Stimulated activated CD4-positive, alpha-beta T cell treated with anti-CD3 and anti-CD28 coated beads, Interleukin-1b, Interleukin-23, amount 100 ng/mL, for 4 hours (primary cell): ENCODE measurements at places on chromosomes 3 and 15.

DNA sequence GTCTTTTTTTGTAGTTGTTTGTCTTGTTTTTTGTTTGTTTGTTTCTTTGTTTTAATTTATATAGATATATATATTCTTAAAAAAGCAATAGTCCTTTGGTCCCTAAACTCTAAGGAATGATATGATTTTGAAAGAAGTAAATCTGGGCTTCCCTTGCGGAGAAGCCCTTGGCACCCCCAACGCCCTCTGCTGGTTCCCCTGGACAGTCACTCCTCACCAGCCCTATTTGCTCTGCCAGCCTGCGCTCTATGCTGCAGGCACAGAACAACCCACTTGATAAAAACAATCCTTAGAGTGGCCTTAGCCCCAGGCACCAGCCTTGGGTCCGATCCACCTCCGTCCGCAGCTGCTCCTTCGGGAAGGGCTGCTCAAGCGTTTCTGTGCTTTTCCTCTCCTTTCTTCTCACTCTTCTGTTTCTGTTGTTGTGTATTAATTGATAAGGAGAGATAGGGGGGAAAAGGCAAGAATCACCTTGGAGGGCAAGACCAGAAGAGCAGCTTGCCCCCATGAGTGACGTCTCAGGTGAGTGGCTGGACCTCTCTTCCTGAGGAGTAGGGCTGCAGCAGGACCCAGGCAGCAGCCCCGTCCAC is 13.7 kb upstream of the PARP6 start:
- DNase-seq = peak; percentile 50

DNA sequence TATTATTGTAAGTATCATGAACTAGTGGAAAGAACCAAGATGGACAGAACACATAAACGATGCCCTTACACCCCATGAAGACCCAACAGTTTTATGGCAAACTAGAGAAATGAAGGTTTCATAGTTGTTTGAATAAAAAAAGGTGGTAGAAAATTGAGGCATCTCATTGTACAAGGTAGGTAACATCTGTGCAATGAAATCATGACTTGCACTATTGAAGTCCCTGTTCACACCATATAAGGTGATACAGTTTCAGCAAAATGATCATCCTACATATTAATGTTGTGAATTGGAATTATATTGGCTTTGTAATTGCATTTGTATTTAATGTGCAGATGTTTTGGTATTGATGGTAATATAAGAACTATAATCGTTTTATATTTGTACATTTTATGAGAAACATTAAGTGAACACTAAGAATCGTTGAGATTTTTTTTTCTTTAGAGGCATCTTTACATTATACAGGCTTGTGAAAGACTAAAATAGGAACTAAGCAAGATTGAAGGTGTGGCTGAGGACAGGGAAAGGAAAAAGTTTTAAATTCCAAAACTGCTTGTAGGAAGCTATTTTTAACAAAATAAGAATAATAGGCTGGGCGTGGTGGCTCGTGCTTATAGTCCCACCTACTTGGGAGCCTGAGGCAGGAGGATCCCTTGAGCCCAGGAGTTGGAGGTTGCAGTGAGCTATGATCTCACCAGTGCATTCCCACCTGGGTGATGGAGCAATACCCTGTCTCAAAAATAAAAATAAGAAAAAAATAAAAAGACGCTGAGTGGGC is 48.5 kb downstream of the CGNL1 start:
- no peak for DNase-seq

DNA sequence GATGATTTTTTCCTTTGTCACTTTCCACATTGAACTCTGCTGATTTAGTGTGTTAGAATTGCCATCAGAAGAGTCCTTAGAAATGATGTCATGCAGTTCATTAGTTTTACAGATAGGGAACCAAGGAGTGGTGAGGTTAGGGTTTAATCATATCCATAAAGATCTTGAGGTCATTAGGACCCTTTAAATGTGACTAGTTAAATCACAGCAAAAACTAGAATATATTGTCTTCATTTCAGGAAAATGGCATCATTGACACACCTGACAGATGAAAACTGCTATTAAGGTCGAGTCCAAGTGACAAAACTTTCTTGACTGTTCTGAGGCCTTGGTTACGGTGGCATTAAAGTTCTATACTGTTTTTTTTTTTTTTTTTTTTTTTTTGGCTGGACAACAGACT is 50.5 kb downstream of the MBNL1 start:
- no peak for DNase-seq

DNA sequence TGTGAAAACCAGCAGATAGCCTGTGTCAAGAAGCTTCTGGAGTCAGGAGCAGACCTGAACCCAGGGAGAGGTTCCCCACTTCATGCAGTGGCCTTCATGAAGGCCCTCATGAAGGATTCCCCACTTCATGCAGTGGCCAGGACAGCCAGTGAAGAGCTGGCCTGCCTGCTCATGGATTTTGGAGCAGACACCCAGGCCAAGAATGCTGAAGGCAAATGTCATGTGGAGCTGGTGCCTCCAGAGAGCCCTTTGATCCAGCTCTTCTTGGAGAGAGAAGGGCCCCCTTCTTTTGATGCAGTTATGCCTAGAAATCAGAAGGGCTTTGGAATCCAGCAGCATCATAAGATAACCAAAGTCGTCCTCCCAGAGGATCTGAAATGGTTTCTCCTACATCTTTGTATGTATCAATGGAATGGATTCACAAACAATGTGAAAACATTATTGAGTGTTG is 103.9 kb upstream of the CHD2 start:
- no peak for DNase-seq

- no peak for DNase-seq
Observed at GRCh38 chr15:66291816-66292570, 1.4 kb upstream of the DIS3L start.

- no peak for DNase-seq
Observed at GRCh38 chr3:38139652-38140051, 1.2 kb downstream of the MYD88 start.

- no peak for DNase-seq
Observed at GRCh38 chr3:127733781-127734180, 61.0 kb downstream of the ABTB1 start.

DNA sequence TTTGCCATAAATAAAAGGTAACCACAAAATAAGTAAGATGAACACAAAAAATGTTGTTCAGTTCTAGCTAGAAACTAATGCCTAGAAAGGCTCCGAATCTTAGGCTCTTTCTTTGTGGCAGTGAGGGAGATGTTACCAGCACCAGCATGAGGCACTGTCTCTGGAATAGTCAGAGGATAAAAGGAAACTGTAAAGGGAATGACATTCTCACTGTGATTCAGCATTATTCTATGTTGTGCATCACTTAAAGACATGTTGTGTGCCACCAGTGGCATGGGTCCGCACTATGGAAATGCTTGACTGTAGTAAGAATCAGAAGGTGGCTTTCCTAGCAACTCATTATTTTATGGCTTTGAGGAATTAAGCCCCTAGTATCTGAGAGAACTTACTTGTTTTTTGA is 70.8 kb downstream of the SEC22A start:
- DNase-seq = no peak

DNA sequence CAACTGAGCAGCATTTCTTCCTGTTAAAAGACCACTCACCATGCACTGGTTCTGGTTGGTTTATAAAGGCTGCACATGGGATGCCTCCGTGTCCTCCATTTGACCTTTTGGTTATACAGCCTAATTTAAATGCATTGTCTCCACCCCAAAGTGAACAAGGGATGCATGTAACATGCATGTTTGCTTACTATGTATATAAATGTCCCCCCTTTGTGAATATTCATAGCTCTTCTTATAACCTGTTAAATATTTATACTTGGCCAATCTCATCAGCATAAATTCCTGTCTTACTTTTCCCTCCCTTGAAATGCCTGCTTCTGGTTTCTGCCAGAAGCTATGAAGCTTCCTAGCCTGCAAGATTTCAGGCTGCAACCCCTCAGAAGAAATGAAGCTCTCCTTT is 27.4 kb downstream of the TARS3 start:
- DNase-seq = no peak

DNA sequence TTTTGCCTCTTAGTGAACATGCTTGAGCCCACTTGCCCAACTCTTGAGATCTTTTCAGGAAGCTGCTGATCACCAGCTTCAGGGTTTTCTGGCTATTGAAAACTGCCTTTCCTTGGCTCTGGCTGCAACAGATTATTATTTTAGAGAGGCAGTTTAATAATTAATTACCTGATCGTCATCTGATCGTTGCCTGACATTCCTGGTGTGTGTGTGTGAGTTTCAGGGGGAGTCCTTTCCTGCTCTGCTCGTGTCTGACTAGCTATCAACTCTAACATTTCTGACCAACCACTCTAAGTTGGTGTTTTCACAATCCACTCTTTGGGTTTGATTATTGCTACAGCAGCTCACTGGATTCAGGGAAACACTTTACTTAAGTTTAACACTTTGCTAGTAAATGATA is 84.3 kb upstream of the SPATA16 start:
- no peak for DNase-seq

DNA sequence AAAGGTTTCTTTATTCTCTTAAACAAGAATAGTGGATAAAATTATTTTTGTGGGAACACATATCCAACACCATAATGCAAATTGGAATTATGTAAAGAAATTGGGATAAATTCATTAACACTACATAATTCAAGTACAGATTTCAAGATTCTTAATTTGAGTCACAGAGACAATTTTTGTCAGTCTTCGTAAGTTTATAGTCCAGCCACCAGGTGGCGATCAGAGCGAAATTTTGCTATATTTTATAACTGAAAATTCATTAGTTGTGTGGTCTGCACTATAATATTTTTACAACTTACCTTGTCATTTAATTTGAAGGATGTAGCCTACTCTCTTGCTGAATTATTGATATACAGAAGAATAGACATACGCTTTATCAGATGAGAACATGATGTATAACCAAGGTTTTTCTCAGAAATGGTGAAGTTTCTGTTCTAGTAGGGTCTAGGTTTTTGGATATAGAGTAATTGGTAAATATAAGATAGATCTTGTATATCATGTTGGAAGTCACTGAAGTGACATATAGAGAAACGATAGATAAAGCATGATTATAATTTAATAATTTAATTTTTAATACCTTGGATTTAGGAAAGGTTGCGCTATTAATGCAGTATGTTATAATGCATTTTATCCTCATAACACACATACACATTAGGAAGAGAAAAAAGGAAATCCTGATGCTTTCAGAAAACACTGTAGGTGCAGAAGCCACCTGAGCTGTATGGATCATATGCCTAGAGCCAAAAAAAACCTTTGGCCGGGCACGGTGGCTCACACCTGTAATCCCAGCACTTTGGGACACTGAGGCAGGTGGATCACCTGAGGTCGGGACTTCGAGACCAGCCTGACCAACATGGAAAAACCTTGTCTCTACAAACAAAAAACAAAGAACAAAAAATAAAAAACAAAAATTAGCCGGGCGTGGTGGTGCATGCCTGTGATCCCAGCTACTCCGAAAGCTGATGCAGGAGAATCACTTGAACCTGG is 31.7 kb downstream of the PLSCR4 start:
- peak; percentile 17 for DNase-seq

GRCh38 chr15:65796610-65797078 is 4.6 kb upstream of the DENND4A start:
- no peak for DNase-seq

- DNase-seq = no peak
Observed at GRCh38 chr3:147222291-147222690, 184.1 kb downstream of the ZIC4 start.

DNA sequence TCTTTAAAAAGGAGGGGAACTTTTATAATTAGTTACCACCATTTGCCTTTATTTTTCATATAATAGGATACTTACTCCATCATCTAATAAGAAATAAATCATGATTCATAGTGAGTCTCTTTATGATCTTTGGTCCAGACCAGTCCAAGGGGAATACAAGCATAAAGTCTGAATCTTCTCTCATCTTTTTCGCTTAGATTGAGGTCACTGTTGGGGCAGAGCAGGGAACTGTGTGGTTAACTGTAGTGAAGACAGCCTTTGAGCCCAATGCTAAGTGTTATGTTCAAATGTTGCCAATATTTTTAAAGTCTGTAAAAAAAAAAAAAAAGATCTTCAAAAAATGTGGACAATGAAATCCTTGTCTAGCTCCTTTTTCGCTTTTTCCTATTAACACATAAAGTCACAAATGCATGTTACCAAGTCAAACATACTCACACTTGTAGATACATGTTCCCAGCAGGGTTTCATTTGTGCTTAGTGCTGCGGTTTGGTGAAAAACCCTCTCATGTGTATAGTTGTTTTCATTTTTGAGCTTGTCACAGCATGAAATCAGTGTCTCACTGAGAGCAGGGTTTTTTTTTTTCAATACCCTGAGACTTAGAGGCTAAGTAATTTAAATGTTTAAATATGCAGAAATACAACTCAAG is 72.1 kb downstream of the EPHA3 start:
- DNase-seq = no peak

DNA sequence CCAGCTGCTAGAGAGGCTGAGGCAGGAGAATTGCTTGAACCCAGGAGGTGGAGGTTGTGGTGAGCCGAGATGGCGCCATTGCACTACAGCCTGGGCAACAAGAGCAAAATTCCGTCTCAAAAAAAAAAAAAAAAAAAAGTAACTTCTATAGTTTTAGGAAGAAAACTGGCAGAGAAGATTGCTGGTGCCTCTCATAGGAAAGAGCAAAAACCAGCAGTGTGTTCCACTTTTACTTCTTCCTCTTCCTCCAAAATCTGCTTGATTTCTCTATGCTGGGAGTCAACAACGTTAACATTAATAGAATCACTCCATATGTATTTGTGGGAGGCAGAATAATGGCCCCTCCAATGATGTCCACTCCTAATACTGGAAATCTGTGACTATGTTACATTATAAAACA is 12.5 kb upstream of the NR1D2 start:
- DNase-seq = no peak

GRCh38 chr15:72306211-72306785 is 13.7 kb downstream of the CELF6 start:
- DNase-seq = no peak

GRCh38 chr3:56323986-56324420 is 144.3 kb downstream of the ERC2 start:
- DNase-seq = no peak

GRCh38 chr3:66242788-66243464 is 22.1 kb downstream of the SLC25A26 start:
- DNase-seq = no peak

- no peak for DNase-seq
Observed at GRCh38 chr15:42185801-42186200, 22.3 kb downstream of the VPS39 start.

DNA sequence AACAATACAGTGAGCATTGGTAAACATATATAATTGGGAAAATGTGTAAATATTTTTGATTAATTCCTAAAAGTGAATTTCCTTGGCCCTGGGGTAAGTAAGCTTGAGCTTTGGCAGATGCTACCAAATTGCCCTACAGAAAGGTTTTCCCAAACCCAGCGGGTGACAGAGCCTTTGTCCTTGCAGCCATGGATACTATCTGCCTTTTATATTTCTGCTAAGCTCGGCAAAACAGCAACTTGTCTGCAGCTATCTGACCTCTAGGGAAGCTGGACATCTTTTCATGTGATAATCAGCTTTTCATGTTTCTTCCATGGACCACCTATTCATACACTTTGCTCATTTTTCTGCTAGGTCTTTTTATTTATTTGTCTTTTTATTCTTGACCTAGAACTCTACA is 64.7 kb upstream of the SEC22A start:
- no peak for DNase-seq

- DNase-seq = no peak
Observed at GRCh38 chr3:15726043-15726442, 71.7 kb downstream of the ANKRD28 start.

- peak; percentile 48 for DNase-seq
Observed at GRCh38 chr3:172550347-172550943, 27.2 kb upstream of the TNFSF10 start.
